ENCODE measurements at places on chromosomes 6 and 20.
A peak's percentile ranks its signal among the peaks of the same experiment; 100 is the strongest.

GRCh38 chr6:16684896-16685554, 76.2 kb downstream of the ATXN1 start:
- DNase-seq = no peak

- peak; percentile 69 for DNase-seq
Observed at GRCh38 chr6:106539936-106540335, 89.4 kb downstream of the RTN4IP1 start.

DNA sequence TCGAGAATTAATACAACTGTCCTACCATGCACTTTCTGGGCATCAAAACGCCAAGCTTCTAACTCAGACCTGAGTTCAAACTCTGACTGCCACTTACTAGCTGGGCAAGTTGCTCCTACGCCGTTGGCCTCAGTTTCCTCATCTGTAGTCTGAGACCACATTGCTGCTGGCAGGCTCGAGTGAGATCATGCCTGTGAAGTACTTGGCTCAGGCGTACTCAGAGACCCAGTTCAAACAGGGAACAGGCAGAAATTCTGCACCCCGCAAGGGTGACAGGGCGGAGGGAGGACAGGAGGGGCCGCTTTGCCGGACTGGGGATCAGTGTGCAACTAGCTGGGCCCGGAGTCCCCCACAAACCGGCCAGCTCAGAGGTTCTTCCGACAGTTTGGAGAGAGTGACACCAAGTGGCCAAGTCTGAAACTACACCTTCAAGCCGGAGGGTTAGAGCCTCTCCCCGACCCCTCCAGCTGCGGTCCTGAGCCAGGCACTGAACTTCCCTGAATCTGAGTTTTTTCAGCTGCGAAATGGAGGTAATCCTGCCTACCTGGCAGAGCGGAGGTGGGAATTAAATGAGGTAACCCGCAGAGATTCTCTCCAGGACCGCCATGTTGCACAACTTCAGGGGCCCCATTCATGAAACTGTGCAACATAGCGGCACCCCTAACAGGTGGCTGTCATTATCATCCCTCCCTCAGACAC, 46.0 kb upstream of the PTPN1 start:
- peak; percentile 65 for DNase-seq

- DNase-seq = no peak
Observed at GRCh38 chr6:34697904-34698559, 1.5 kb upstream of the ILRUN start.

- peak; percentile 84 for DNase-seq
Observed at GRCh38 chr20:64107736-64108457, 532 bp upstream of the NPBWR2 start.

GRCh38 chr6:93344333-93344835, 75.0 kb downstream of the EPHA7 start:
- DNase-seq = no peak

DNA sequence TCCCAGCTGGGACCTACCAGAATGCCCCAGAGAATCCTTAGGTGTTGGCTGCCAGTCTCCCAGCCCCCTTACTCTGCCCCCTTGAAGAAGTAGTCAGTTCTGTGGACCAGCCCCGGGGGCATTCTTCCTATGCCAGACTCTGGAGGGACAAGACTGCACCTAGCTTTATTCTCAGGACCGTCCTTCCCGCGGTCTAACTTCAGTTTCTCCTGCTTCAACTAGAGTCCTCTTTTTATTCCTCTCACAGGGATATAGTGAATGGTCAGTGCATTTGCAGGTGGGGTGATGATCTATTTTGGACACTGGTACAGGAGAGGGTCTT, 35.9 kb upstream of the MDFI start:
- DNase-seq = no peak
